ENCODE measurements at places on chromosomes 3 and 15.

GRCh38 chr3:50242381-50242770, 6.4 kb downstream of the GNAI2 start:
- DNase-seq, result no peak

- DNase-seq, result no peak
Observed at GRCh38 chr15:78048628-78048920, 28.9 kb downstream of the TBC1D2B start.

GRCh38 chr15:68051109-68051508, 3.0 kb upstream of the PIAS1 start:
- DNase-seq, result no peak

DNA sequence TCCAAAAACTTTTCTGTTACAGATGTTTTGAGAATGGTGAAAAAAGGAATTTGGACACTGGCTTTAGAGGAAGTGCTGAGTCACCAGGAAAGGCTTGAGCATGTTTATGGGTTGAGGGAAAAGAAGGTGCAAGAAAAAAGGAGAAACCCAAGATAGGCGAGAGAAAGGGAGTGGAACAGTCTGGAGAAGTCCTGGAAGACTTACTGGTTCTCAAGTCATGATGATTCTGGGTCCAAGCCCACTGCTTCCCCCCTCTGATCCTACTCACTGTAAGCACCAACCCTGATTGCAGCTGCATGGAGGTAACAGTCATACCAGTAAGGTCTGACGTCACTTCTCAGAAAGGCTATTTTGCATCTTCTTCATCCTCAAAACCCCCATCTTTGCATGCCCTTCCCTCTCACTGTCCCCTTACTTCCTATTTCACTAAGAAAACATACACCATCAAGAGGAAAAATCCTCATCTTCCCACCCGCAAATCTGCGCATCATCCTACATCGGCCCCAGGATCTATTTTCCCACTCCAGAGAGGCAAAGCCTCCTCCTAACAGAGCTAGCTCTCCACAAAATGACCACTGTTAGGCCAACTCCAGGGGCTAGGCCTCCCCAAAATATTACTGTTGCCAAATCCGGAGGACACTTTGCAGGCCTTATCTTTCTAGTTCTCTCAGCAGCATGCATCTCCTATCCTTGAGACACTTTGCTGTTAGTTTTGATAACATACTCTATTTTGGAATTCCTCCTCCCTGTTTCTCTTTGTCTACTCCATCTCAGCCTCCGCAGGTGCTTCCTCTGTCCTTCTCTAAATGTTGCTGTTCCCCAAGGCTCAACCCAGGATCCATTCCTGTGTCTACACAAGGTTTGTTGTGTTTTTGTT, 3.2 kb upstream of the ATP13A3 start:
- peak; percentile 67 for DNase-seq

- no peak for DNase-seq
Observed at GRCh38 chr3:40968666-40969065, 230.6 kb upstream of the CTNNB1 start.

- DNase-seq, result no peak
Observed at GRCh38 chr3:9069971-9070370, 106.7 kb upstream of the RAD18 start.

DNA sequence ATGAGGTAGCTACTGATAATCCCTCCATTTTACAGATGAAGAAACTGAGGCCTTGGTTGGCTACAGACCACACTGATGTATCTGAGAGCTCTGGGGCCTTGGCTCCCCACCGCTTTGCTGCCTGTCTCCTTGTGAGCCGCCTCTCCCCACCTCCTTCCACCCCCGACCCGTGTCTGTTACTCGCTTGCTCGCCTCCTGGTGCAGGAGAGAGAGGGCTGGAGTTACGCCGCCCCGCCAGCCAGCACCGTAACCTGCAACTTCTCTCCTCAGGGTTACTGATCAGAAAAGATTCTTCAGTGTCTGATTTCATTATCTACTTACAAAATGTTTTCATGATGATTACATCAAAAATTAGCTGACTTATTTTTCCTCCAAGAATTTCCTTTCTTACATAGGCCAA, 34.1 kb downstream of the TM2D3 start:
- DNase-seq, result no peak
